ENCODE measurements at places on chromosomes 7 and 10.

- no peak for DNase-seq
These were observed 53.0 kb downstream of the COL13A1 start for GRCh38 chr10:69854511-69855345.

- DNase-seq = no peak
These were observed 253.8 kb downstream of the CSTF2T start for GRCh38 chr10:51445588-51445987.

DNA sequence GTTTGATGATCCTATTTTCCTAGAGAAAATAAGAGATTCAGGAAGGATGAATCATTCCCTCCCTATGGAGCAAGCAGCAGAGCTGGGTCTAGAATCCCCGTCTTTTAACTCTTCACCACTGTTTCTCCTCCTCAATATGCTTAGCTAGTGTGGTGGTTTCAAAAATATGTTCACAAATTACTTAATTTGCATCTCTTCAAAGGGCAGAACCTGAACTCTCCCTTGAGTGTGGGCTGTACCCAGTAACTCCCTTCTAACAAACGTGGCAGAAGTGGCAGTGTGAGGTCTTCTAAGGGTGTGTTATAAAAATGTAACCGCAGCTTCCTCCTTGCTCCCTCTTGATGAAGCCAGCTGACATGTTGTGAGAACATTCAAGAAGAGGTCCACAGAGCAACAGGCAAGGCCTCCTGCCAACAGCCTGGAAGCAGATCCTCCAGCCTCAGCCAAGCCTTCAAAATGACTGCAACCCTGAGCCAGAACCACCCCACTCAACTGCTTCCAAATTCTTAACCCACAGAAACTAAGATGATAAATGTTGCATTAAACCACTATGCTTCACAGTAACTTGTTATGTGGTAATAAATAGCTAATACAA is 36.6 kb downstream of the SRPK2 start:
- DNase-seq = no peak

GRCh38 chr10:94036766-94037033 is 43.0 kb downstream of the PLCE1 start:
- DNase-seq = no peak

GRCh38 chr10:24009115-24009514 is 199.8 kb upstream of the KIAA1217 start:
- DNase-seq = no peak

GRCh38 chr10:49273082-49273465 is 25.9 kb upstream of the C10orf71 start:
- no peak for DNase-seq

GRCh38 chr10:128629111-128630096 is 503.2 kb upstream of the MKI67 start:
- DNase-seq = no peak

- DNase-seq = no peak
These were observed 112.5 kb upstream of the IGFBP3 start for GRCh38 chr7:46033592-46033991.

GRCh38 chr10:104317269-104317710 is 21.0 kb downstream of the ITPRIP start:
- no peak for DNase-seq

DNA sequence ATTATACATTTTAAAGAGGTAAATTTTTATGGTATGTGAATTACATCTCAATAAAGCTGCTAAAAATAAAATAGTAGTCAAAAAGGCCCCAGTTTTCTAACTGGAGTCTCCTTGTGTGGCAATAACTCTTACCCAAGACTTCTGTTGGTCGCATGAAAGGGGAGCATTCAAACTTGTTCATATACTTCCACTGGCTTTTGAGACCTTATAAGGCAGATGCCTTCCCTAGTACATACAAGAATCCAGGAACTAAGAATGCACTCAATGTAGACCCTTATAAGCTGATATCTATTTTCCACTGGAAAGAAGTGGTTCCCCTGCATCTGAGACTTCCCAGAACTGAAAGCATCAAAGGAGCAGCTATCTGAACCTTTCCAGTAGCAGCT is 13.0 kb downstream of the BCAP29 start:
- DNase-seq = no peak

- DNase-seq = no peak
These were observed 9.4 kb downstream of the HDAC9 start for GRCh38 chr7:18504965-18505364.

- DNase-seq = no peak
These were observed 227.1 kb downstream of the KCNMA1 start for GRCh38 chr10:77410523-77410922.
